Activated CD8-positive, alpha-beta memory T cell treated with anti-CD3 and anti-CD28 coated beads for 1 hour (primary cell): ENCODE measurements at places on chromosomes 13 and 19.

GRCh38 chr19:35074426-35075201 is 33.1 kb downstream of the HPN start:
- DNase-seq, result no peak

DNA sequence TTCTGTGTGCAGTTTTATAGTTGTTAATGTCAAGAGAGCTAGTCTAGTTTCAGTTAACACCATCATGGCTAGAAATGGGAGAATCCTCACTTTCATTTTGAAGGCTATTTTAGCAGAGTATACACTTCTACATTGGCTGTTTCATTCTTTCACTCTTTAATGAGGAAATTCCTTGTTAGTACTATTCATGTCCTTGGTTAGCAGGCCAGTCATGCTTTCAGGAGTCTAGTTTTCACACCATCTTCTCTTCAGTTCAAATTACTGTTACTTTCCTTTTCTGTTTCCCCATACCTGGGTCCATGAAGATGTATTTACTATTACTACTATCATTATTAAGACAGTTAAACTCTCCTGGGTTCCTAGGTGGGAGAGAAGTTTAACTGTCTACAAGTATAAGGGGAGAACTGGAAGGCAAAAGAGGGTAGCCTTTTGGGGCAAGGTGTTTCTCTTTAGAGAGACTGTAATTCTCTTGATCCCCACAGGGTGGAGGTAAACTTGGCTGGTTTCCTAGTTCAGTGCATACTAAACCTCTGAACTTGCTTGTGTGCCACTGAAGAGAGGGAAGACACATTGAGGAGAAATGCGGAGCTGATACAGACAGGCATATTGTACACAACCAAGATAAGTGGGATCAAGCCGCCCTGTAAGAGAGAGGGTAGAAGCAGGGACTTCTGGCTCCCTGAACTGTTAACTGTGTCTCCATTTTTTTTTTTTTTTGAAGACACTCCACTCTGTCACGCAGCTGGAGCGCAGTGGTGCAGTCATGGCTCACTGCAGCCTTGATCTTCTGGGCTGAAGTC is 41.3 kb upstream of the IGFL4 start:
- no peak for DNase-seq

- DNase-seq, result no peak
Observed at GRCh38 chr19:2062770-2063169, 11.7 kb upstream of the MKNK2 start.

GRCh38 chr19:49152119-49152550 is 3.1 kb downstream of the HRC start:
- DNase-seq, result no peak

DNA sequence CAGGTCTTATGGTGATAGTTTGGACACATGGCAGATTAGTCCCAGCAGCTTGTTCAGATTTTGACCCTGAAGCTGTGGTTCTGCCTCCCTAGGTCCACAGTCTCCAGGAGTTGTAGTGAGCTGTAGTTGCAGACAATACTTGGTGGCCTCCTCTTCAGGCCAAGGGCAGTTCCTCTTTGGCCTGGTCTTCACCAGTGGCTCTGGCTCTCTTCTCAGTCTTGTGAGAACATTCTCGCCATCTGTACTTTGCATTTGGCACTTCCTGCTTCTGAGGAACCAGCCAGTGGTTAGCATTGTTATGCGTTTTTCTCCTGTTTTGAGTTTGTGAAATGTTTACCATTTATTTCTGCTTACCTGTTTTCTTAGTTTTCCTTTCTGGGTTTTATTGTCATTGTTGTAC is 40.7 kb downstream of the PCCA start:
- no peak for DNase-seq
